SJSA1 (cell line): ENCODE measurements at places on chromosomes 12 and 14. TPM values are rescaled to one million over a fixed set of nuclear protein-coding genes. Genes with fewer than 3 reads are reported as not detected.

GRCh38 chr12:89733579-89734201 lies 25.1 kb upstream of the ATP2B1 start:
- DNase-seq, result peak; percentile 80
- peaks cover 34% of the 10 kb centered on the region for H3K4me1 ChIP-seq
- H3K36me3 ChIP-seq, result no peaks in the 10 kb centered on the region

DNA sequence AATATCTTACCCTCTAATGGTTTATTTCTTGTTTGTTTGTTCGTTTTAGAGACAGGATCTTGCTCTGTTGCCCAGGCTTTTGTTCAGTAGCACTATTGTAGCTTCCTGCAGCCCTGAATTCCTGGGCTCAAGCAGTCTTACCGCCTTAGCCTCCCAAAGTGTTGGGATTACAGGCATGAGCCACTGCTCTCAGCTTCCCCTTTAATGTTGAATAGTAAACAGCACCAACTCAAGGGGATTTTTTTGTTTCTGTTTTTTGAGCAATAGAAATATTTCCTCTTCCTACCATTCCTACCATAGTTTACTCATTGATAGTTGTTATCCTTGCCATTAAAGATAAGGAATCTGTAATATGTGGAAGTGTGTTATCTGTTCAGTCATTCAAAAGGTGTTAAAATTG lies 10.7 kb downstream of the ARID4A start:
- H3K4me1 ChIP-seq, result no peaks in the 10 kb centered on the region
- no peak overlapping the region for H3K27ac ChIP-seq
- H3K27me3 ChIP-seq, result no peaks in the 10 kb centered on the region
- peaks cover 22% of the 10 kb centered on the region for H3K36me3 ChIP-seq
- no peak for DNase-seq
- H3K4me3 ChIP-seq, result no peak overlapping the region

GRCh38 chr14:76891391-76891790 lies 65.2 kb downstream of the LRRC74A start:
- H3K27me3 ChIP-seq, result no peaks in the 10 kb centered on the region
- H3K27ac ChIP-seq, result no peak overlapping the region
- H3K4me1 ChIP-seq, result no peaks in the 10 kb centered on the region

GRCh38 chr14:31926123-31926522 lies 151.0 kb upstream of the ARHGAP5 start:
- peaks cover 45% of the 10 kb centered on the region for H3K4me1 ChIP-seq
- no peaks in the 10 kb centered on the region for H3K27me3 ChIP-seq
- H3K36me3 ChIP-seq, result no peaks in the 10 kb centered on the region
- peak overlapping the region; percentile 91 for H3K27ac ChIP-seq

GRCh38 chr12:26271889-26272492 lies 76.6 kb downstream of the SSPN start:
- no peaks in the 10 kb centered on the region for H3K27me3 ChIP-seq
- no peak overlapping the region for H3K4me3 ChIP-seq
- peaks cover 62% of the 10 kb centered on the region for H3K4me1 ChIP-seq
- H3K36me3 ChIP-seq, result no peaks in the 10 kb centered on the region
- H3K27ac ChIP-seq, result peak overlapping the region; percentile 97

DNA sequence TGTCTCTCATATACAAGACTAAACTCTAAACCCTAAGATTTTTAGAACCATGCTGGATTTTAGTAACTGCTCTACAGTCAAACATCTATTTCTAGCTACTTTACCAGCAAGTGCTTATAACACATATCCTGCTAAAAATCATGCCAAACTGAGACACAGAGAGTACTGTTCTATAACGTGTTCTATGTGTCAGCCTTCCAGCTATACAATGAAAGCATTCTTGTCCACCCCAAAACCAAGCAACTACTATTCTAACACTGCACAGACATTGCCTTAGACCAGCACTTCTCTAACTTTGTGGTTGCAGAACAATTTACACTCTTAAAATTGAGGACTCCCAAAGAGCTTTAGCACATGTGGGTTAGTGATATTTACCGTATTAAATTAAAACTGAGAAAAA lies 85.7 kb downstream of the SPPL3 start:
- no peaks in the 10 kb centered on the region for H3K4me1 ChIP-seq
- no peak overlapping the region for H3K27ac ChIP-seq
- no peak overlapping the region for H3K4me3 ChIP-seq
- no peaks in the 10 kb centered on the region for H3K27me3 ChIP-seq
- no peak for DNase-seq

DNA sequence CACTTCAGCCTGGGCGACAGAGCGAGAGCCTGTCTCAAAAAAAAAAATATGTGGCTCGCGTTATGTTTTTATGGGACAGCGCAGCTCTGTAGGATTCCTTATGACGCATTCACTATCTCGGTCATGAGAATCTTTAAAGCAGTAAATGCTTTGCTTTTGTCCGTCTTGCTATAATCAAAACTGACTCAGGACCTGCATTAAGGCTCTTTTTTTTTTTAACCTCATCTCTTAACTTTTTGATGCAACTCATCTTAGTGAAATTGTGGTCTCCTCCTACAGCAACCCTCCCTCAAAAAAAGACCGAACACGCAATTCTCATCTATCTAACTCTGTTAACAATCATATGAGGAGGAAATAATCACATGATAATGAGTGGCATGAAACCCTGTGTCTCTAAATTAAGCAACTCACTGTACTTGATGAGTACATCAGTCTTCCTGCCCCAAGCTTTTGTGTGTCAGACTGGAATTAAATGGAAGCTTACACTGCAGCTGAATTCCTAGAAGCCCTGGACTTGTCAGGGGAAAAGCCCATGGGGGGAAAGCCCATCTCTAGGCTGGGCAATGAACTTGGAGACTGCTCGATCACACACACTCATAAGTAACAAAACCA lies 4.3 kb downstream of the P2RX4 start:
- peaks cover 50% of the 10 kb centered on the region for H3K36me3 ChIP-seq
- no peaks in the 10 kb centered on the region for H3K27me3 ChIP-seq
- H3K27ac ChIP-seq, result peak overlapping the region; percentile 40
- H3K4me3 ChIP-seq, result no peak overlapping the region
- peaks cover 41% of the 10 kb centered on the region for H3K4me1 ChIP-seq
- DNase-seq, result no peak

DNA sequence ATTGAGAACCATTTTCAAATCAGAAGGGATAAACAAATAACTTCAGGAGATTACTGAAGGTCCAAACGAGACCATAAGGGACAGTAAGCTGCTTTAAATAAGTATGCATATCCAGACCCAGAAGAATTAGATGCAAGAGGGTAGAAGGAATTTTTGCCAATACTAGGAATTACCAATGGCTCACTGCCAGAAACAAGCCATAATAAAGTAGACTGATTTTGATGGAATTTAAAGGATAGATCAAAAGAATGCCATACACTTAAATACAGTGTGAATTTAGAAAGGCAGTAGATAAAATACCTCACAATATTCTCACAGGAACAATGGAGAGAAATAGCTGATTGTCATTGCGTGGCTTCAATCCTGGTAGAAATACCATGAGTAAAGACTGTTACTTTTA lies 5.3 kb downstream of the ANKS1B start:
- peaks cover 29% of the 10 kb centered on the region for H3K27me3 ChIP-seq
- no peaks in the 10 kb centered on the region for H3K36me3 ChIP-seq
- no peaks in the 10 kb centered on the region for H3K4me1 ChIP-seq
- no peak overlapping the region for H3K27ac ChIP-seq
- no peak overlapping the region for H3K4me3 ChIP-seq

GRCh38 chr12:56165369-56165768 lies 7.2 kb downstream of the MYL6 start:
- H3K4me3 ChIP-seq, result no peak overlapping the region
- H3K27ac ChIP-seq, result no peak overlapping the region
- no peak for DNase-seq
- peaks cover 12% of the 10 kb centered on the region for H3K4me1 ChIP-seq
- peaks cover 96% of the 10 kb centered on the region for H3K36me3 ChIP-seq

DNA sequence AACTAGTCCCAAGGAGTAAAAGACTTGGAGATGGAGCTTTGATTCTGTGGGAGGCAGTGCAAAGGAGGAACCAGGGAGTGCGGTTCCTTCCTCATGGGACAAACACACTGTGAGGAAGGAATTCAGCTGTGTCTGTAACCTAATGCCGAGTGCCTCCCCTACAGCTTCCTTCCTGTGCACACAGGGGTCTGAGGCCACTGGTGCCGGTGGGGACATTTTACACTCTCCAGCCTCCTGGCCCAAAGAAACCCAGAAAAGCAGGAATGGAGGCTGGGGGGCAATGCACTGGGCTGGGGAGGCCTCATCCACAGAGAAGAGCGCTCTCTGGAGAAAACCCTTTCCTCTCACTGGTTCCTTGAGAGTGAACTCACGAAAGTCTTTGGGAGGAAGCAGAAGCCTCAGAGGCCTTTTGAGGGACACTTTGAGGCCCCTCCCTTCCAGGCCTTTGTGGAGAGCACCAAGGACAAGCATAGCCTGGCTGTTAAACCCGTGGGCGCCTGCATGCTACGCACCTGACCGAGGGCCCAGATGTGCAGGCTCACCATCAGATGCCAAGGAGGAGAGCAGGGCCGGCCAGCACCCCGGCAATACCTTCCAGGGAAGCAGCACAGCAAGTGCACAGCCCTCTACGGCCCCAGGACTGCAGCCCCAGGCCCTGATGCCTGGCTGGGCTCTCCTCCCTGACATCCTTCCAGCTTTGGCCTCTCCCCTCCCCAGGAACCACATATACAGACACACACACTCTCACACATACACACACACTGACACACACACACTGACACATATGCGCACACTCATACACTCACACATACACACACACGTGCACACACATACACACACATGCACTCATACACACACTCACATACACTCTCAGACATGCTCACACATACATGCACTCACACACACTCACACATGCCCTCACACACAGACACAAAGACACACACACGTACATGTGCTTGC lies 52.0 kb downstream of the NFKBIA start:
- DNase-seq, result no peak
- no peak overlapping the region for H3K27ac ChIP-seq
- no peaks in the 10 kb centered on the region for H3K36me3 ChIP-seq

GRCh38 chr12:123896767-123897166 lies 75.9 kb downstream of the CCDC92 start:
- DNase-seq, result no peak
- peak overlapping the region; percentile 23 for H3K4me3 ChIP-seq
- H3K36me3 ChIP-seq, result no peaks in the 10 kb centered on the region
- peaks cover 20% of the 10 kb centered on the region for H3K4me1 ChIP-seq
- H3K27me3 ChIP-seq, result no peaks in the 10 kb centered on the region

- H3K4me3 ChIP-seq, result no peak overlapping the region
- peaks cover 9% of the 10 kb centered on the region for H3K4me1 ChIP-seq
- H3K36me3 ChIP-seq, result peaks cover 9% of the 10 kb centered on the region
- DNase-seq, result no peak
- H3K27ac ChIP-seq, result no peak overlapping the region
Measured at GRCh38 chr14:71625175-71625574, 307.1 kb upstream of the RGS6 start.

- peak overlapping the region; percentile 44 for H3K27ac ChIP-seq
- H3K27me3 ChIP-seq, result no peaks in the 10 kb centered on the region
Measured at GRCh38 chr14:101980700-101981099, 16.3 kb downstream of the DYNC1H1 start.

DNA sequence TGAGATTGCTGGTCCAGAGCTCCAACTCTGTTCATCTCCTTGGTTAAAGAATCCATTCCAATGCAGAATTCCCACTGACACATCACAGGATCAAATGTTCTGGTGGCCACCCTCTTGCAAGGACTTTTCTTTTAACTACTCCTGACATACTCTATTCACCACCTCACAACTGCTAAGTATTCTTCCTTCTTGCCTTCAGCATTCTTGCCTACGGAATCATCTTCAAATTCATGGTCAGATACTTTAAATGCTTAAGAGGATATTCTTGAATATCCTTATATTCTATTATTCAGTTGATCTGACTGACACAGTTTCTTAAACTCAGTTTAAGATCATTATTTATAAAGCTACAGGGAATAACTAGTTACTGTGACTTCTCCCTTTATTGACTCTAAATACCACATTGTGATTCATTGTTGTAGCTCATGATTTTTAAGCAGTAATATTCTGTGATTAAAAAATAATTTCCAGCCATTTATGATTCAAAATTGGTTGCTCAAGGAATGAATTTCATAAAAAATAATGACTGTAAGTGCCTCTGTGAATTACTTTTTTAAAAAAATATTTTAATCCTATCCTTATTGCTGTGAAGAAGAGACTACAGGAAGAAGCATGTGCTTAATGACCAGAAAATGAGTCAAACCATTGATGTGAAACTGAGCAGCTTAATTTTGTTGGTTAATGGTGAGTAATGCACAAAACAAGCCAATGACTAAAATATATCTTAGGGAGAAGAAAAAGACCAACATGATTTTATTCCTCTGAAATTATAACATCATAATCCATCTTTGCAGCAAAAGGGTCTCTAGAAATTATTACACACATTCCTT lies 207.1 kb downstream of the PIK3C2G start:
- H3K27me3 ChIP-seq, result no peaks in the 10 kb centered on the region
- H3K4me3 ChIP-seq, result no peak overlapping the region
- no peak overlapping the region for H3K27ac ChIP-seq
- no peaks in the 10 kb centered on the region for H3K4me1 ChIP-seq
- no peaks in the 10 kb centered on the region for H3K36me3 ChIP-seq

GRCh38 chr12:95202691-95203486 lies 14.4 kb downstream of the FGD6 start:
- no peak overlapping the region for H3K4me3 ChIP-seq
- H3K4me1 ChIP-seq, result peaks cover 78% of the 10 kb centered on the region
- peak; percentile 28 for DNase-seq
- peaks cover 8% of the 10 kb centered on the region; the same call in 1 of the 2 replicates for H3K36me3 ChIP-seq
- peak overlapping the region; percentile 90 for H3K27ac ChIP-seq

DNA sequence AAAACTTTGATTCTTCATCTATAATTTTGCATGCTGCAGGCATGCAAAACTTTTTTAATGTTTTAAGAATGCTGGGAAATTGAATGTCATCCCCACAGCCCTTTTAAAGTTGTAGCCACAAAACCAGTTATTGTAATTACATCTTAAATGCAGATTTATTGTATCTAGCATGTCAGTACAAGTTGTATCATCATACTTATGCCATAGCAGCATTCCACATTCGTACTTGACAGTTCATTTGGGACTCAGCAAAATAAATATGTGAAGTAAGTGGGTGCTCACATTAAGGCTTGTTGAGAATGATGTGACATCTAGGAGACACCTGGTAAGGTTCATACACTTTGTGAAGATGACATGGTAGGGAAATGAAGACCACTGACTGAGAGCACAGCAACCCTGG lies 44.0 kb upstream of the GZMB start:
- no peaks in the 10 kb centered on the region; the same call in 1 of the 2 replicates for H3K27me3 ChIP-seq
- no peak for DNase-seq
- no peaks in the 10 kb centered on the region for H3K4me1 ChIP-seq

ASPG gene
- total RNA-seq, result not detected in 2 replicates

CIROP gene
- not detected in 2 replicates for total RNA-seq

SLC4A8 gene
- 6.2 and 29.0 TPM in 2 replicates for total RNA-seq

KCNJ8 gene
- not detected in 2 replicates for total RNA-seq

HIF1A gene
- total RNA-seq, result 162 and 227 TPM in 2 replicates

GPR132 gene
- not detected in 2 replicates for total RNA-seq

C12orf54 gene
- 0.53 TPM in 1 of 2 replicates, not detected in the other for total RNA-seq

PIWIL1 gene
- not detected in 2 replicates for total RNA-seq

CLEC4A gene
- 0.16 TPM in 1 of 2 replicates, not detected in the other for total RNA-seq

KIF26A gene
- 0.05 TPM in 1 of 2 replicates, not detected in the other for total RNA-seq

XRCC3 gene
- 20.1 and 28.4 TPM in 2 replicates for total RNA-seq
